ENCODE measurements at places on chromosomes 2 and 18.

- DNase-seq = no peak
These were observed 133.2 kb upstream of the SNTG2 start for GRCh38 chr2:817336-818015.

GRCh38 chr2:141364821-141365220 is 766.0 kb downstream of the LRP1B start:
- DNase-seq = no peak

- DNase-seq = no peak
These were observed 1152.9 kb downstream of the RPIA start for GRCh38 chr2:89844221-89844943.

- DNase-seq = no peak
These were observed 14.9 kb downstream of the CCL20 start for GRCh38 chr2:227828477-227828912.

DNA sequence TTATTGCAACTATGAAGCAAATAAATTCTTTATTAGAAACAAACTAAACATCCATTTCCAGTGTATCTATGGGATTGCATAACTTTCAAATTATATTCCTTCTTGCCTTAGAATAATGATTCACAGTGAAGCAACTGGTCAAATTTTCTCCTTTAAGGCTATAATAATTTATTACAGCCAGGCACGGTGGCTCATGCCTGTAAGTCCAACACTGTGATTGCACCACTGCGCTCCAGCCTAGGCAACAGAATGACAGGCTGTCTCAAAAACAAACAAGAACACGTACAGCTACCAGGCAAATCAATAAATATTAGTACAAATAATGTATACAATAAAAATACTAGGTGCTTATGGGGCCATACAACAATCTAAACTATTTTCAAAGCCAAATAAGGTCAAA is 1416.2 kb downstream of the LRP1B start:
- no peak for DNase-seq

DNA sequence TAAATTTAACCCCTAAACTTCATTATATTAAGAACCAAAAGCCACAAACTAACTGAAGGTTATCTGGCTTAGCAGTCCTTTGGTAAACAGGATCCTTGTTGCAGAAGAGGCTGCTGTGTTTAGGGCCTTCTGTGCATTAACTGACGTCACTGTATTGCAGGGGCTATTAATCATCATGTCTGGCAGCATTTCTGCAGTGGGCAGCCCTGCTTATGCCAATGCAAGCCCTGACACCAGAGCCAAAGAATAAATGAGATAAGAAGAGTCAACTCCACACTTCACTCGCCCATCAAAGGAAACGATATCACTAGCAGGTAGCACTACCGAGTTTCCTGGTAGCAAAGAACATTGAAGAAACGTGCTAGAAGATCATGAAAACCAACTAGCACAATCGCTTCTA is 110.6 kb downstream of the PLEKHM3 start:
- no peak for DNase-seq

- DNase-seq = no peak
These were observed 493.9 kb upstream of the PIK3C3 start for GRCh38 chr18:41461114-41461513.

DNA sequence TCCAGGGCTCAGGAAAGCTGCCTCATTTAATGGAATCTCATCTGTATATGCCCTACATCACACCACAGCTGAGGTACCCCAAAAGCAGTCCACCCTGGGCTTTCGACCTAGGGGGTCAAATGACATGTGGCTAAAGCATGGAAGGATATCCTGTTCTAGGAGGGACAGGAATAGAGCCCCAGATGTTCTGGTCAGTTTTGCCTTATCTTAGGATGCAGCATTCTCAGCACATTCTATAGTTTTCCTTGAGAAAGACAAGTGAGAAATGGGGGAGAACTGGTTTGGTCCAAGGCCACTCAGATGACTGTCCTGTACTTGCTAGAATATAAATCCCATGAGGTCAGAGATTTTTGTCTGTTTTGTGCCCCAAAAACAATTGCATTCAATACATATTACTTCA is 688.0 kb upstream of the ZEB2 start:
- DNase-seq = no peak

GRCh38 chr2:60926741-60927552 is 45.6 kb downstream of the REL start:
- no peak for DNase-seq

GRCh38 chr2:47602996-47603395 is 179.9 kb upstream of the MSH6 start:
- no peak for DNase-seq

DNA sequence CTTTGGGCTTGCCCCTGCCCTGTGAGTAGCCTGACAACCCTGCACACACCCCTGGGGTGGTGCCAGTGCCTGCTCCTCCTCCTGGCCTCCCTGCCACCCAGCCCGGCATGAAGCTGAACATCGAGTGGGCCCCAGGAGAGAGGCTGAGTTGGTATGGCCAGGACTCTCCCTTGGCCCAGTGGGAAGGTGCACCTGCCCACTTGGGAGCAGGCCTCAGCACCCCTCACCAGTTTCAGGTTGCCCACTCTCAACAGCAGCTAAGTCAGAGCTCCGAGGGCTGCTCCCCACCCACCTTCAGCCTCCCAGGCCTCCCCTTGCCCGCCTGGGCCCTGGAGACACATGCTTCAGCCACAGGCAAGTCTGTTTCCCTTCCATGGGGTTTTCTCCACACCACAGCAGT is 203.1 kb downstream of the KLHL29 start:
- no peak for DNase-seq

- DNase-seq = no peak
These were observed 1.7 kb downstream of the TBC1D8 start for GRCh38 chr2:101149241-101150192.

- DNase-seq = peak; percentile 6
These were observed 114.8 kb upstream of the PTPRM start for GRCh38 chr18:7452331-7452730.

- DNase-seq = no peak
These were observed 3.0 kb downstream of the ZNF516 start for GRCh38 chr18:76491776-76492668.

DNA sequence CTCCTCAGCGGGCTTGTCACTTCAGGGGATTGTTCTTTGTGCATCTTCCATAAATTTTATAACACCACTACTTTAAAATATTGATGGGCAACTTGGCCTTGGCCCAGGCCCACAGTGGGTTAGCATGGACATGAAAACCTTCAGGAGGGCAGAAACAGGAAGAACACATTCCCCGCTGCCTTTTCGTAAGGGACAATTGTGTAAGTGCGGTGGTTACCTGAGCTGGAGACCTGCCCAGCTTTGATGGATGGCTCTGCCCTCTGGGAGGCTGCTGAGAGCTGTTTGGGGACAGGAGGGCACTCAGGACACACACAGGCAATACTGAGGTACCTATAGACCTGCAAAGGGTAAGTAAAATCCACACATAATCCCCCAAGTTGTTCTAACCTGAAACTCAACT is 46.8 kb downstream of the FECH start:
- DNase-seq = no peak

GRCh38 chr2:21552981-21553380 is 429.2 kb downstream of the TDRD15 start:
- no peak for DNase-seq

GRCh38 chr2:184611361-184612085 is 13.2 kb downstream of the ZNF804A start:
- DNase-seq = peak; percentile 13

- DNase-seq = peak; percentile 67
These were observed at the start of gene EIF2AK2 for GRCh38 chr2:37156857-37157714. Gene EIF2AK2, minus strand, starts transcription at chr2:37156980. Its CDS starts 9,174 bp downstream, at chr2:37147806.

DNA sequence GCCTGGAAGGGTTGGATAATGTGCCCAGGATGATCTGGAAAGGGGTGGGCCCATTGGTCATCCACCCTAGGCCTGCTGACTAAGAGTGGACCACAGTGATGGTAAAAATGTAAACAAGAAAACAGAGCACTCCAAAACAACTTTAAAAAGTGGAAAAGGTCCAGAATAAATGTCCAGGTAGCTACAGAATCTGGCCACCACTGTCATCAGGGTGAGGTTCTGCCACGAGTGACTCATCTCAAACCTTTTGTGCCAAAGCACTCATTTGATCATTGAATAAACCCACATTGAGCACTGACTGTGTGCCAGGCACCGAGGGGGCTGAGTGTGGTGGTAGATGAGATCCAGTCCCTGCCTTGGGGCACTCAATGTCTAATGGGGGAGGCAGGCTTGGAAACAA is 64.9 kb downstream of the EMX1 start:
- DNase-seq = no peak

DNA sequence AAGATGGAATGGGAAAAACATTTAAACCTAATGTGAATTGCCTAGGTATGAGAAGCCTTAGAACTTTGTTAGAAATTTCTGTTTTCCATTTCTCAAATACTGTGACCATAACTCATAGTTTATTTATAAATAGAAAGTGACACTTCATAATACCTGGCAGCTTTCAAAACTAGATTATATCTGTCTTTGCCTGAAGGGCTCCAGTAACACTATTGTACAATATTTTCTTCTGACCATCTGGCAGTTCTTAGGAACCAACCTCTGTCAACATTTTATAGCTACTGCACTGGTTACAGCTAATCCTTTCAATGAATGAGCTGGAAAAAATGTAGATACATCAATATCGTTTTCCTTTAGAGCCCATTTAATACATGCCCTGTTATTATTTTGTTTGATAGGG is 237.4 kb downstream of the CAMKMT start:
- peak; percentile 39 for DNase-seq

DNA sequence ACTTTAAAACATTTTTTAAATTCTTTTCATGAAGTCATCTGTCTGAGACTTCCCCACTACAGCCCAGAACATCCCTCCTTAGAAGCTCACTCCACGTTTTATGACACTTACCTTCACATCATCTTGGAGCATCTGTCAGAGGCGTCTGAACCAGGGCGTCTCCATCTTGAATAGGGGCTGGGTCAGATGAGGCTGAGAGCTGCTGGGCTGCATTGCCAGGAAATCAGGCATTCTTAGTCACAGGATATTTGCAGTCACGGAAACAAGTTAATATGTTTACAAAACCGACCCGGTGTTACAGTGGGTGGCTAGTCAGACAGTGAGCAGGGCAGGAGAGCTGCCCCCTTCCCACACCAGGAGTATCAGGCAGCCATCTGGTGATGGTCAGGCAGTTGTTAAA is 456.5 kb downstream of the FBXO15 start:
- no peak for DNase-seq

- DNase-seq = no peak
These were observed 135.9 kb downstream of the ATAD2B start for GRCh38 chr2:23791030-23791429.

GRCh38 chr18:73791081-73791480 is 356.6 kb downstream of the FBXO15 start:
- no peak for DNase-seq

DNA sequence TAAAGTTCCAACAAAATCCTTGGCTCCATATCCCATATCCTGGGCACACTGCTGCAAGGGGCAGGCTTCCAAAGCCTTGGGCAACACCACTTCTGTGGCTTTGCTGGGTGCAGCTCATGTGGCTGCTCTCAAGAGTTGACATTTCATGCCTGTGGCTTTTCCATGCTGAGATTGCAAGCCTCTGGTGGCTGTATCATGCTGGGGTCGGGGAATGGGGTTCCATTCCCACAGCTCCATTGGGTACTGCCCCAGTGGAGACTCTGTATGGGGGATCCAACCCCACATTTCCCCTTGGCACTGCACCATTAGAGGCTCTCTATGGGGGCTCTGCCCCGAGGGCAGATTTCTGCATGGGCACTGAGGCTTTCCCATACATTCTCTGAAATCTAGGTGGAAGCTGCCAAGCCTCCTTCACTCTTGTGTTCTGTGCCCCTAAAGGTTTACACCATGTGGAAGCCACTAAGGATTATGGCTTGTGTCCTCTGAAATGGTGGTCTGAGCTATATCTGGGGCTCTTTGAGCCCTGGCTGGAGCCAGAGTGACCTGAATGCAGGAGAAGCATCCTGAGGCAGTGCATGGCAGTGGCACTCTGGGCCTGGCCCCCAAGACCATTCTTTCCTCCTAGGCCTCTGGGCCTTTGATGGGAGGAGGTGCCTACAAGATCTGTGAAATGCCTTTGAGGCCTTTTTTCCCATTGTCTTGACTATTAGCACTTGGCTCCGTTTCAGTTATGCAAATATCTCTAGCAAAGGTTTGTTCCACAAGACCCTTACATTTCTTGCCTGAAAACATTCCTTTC is 107.9 kb downstream of the PTGR3 start:
- no peak for DNase-seq

DNA sequence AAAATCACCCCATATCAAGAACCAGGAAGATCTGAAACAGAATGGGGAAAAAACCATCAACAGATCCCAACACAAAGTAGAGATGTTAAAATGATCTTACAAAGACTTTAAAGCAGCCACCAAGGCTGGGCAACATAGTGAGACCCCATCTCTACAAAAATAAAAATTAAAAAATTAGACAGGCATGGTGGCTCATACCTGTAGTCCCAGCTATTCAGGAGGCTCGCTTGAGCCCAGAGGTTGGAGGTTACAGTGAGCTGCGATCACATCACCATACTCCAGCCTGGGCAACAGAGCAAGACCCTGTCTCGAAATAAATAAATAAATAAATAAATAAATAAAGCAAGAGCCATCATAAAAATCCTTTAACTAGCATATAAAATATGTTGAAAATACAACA is 20.5 kb downstream of the RPRD1A start:
- no peak for DNase-seq

DNA sequence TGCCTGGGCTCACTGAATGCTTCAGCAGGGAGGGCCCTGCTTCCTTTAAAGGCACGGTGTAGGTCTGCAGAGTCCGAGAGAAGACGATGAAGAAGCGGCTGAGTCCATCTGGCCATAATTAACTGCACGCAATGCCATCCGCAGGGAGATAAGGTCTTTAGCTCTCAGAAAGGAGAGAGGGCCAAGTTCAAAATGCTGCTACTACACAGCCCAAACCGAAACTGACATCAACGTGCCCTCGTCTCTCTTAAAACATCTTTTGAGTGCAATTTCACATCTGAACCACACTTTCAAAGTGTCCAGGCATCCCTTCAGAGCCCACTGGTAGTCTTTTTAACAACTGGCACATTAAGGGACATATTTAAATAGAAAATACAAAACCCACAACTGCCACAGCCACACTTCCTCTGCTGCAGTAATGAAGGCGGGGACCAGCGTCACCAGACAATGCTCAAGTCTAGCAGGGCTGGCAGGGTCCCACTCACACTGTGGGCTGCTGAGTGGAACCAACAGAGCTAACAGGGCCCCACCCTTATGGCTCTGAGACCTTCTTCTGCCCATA is 35.8 kb downstream of the ST3GAL5 start:
- no peak for DNase-seq

GRCh38 chr18:3610813-3611212 is 160.8 kb downstream of the TGIF1 start:
- DNase-seq = no peak

- no peak for DNase-seq
These were observed 1.2 kb upstream of the CHRND start for GRCh38 chr2:232524771-232525170.

DNA sequence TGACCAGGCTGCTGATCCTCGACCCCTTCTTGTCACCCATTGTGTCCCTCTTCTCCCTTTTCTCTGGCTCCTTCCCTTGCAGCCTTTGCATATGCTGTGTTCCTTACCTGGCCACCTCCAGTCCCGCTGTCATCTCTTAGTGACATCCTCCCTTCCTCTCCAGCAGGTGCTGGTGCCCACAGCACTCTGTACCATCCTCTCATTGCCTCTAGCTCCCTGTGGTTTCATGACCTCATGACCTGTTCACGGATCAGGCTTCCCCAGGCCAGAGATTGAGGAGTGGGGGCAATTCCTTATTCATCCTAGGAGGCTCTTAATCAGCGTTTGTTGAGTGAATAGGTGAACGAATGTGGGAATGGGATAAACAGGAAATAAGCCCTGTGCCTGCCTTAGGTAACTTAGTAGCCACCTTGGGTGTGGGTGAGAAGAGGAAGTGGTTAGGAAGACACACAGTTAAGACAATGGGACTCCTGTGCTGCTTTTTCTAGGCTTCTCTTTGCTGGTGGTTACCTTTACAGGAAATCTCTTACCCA is 35.5 kb downstream of the ITGA6 start:
- no peak for DNase-seq
